ENCODE measurements at places on chromosomes 7 and 10.

DNA sequence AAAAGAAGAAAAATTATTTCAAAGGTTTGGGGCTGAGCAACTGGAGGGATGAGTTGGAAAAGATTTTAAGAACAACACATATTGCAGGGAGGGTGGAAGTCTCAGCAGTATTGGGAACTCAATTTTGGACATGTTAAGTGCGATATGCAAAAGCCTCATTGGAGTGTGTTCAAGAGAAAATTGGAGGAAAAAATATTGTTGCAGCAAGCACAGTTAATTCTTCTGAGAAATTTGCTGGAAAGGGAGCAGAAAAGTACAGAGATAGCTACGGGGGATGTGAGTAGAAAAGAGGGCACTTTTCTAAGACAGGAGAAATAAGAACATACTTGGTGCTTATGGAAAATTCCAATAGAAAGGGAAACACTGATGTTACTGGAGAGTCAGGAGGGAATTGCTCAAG, 59.8 kb upstream of the MAGI2 start:
- DNase-seq: no peak

GRCh38 chr10:68184546-68184945, 47.4 kb downstream of the ATOH7 start:
- no peak for DNase-seq

- no peak for DNase-seq
These were observed 32.9 kb downstream of the PPP2R2D start for GRCh38 chr10:131933696-131934086.

DNA sequence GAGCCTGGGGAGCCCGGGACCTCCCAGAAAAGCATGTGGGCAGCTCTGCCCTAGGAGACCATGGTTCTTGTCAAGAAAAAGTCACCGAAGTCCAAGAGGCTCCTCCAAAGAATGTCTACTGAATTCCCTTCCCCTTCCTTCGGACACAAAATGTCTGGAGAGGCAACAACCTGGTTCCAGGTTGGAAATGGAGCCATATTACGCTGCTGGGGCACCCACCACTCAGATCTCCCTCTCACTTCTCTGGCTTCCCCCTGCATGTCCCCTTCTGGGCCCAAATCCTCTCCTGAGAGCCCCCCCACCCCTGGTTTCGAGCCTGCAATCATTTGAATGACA, 52.6 kb downstream of the RGS10 start:
- DNase-seq: no peak

GRCh38 chr10:100341953-100342626, 4.9 kb upstream of the SCD start:
- DNase-seq: no peak

DNA sequence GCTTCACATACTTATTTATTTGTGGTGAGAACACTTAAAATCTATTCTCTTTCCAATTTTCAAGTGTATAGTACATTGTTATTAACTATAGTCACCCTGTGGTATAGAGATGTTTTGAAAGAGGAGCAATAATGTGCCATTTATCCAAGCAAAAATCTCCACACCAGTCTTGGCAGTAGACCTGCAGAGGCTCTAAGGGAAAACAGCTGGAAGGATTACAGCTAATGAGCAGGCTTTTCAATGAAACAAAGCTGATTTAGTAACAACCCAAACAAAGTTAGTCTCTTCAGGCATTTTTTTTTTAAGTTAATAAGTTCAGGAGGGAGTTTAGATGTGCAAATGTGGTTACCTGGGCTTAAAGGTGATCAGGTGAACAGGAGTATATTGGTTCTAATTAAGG, 101.9 kb downstream of the EVX1 start:
- DNase-seq: no peak

DNA sequence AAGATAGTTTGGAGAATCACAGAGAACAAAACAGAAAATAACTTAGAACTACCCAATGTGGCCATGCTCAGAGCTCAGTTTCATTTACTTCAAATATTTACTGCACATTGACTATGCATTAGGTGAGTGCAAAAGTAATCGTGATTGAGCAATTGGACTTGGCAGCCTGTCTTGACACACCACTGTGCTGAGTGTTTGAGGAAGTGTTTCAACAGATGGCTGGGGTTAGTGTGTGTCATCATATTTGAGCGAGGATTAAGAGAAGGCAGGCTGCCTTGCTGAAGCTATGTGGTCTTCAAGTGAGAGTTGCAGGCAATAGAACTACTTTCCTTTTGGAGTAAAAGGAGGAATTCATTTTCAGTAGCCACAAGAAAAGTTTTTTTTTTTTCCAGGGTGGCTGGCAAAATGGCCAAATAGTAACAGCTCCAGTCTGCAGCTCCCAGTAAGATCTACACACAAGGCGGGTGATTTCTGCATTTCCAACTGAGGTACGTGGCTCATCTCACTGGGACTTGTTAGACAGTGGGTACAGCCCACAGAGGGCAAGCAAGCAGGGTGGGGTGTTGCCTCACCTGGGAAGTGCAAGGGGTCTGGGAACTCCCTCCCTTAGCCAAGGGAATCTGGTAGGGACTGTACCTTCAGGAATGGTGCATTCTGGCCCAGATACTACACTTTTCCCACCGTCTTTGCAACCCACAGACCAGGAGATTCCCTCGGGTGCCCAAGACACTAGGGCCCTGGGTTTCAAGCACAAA, 37.6 kb downstream of the AKR1C4 start:
- no peak for DNase-seq

GRCh38 chr7:119935418-119936025, 337.5 kb upstream of the KCND2 start:
- no peak for DNase-seq

DNA sequence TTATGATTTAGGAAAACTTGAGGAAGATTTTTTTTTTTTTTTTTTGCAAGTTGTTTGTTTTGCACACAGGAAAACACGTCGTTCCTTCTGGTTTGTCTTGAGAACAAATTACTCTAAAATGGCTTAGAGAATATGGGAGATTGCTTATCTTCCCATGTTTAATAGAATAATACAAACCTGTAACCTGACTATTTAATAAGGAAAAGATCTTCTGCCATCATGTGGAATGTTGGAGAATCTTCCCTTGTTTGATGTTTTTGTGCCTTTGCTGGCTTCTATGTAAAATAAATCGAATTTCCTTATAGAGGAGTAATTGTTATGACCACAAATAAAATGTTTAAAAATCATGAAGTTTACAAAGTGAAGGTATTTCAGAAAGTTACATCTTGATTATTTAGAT, 818.8 kb downstream of the GATA3 start:
- DNase-seq: no peak

DNA sequence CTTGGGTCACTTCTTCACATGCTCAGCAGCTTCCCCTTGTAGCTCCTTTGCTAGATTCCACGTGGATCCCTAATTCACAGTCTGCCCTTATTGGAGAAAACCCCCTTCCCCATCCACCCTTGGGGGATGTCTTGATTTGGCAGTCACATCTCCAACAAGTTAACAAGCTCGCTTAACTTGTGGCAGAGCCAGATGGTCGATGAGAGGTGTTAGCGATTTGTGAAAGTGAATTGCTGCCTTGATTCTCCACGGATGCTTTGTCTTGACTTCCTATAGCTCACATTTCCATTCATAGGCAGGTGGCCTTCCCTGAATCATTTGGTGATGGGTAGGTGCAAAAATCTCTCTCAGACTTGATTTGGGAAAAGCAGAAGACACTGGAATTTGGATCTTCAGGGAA, 387.9 kb downstream of the TCERG1L start:
- no peak for DNase-seq

DNA sequence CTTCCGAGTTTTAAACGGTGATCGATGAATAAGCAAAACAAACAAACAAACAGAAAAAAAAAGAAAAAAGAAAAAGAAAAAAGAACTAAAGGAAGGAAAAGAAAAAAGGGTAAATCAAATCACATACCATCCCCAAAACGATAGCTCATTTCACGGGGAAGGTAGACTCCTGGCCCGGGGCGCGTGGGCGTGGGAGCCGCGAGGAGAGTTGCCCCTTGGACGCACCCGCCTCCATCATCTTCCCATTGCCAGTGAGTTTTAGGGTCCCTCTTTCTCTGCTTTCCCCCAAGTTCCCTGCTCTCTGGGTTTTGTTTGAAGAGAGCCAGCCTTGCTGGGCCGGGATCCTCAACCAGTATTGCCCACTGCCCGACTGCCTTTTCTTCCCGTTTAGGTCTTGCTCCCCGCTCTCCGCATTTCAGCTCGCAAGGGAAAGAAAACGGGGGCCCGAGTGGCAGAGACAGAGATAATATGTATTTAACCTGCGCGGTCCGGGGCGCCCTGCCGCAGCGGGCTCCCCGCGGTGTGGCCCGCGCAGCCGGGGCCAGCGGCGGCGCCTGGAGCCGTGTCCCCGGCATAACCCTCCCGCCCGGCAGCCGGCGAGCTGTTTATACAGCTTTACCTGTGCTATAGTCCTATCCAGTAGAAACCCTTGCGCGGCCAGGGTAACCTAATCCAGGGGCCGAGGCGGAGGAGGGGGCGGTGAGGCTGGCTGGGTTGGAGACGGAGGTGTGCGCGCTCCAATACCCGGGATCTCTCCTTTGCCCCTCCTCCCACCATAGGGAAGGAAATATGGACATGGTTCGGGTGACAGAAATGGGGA, 5.2 kb upstream of the GATA3 start:
- DNase-seq: no peak

All from lower lobe of right lung (tissue), 2 donors.